ENCODE measurements at places on chromosomes 3 and 15.

DNA sequence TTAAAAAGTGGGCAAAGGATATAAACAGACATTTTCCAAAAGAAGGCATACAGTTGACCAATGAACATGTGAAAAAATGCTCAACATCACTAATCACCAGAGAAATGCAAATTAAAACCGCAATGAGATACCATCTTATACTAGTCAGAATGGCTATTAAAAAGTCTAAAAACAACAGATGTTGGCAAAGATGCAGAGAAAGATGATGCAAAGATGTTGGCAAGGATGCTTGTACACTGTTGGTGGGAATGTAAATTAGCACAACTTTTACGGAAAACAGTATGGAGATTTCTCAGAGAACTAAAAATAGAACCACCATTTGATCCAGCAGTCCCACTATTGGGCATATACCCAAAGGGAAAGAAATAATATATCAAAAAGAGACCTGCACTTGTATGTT lies 53.5 kb downstream of the TLNRD1 start:
- DNase-seq, result no peak

DNA sequence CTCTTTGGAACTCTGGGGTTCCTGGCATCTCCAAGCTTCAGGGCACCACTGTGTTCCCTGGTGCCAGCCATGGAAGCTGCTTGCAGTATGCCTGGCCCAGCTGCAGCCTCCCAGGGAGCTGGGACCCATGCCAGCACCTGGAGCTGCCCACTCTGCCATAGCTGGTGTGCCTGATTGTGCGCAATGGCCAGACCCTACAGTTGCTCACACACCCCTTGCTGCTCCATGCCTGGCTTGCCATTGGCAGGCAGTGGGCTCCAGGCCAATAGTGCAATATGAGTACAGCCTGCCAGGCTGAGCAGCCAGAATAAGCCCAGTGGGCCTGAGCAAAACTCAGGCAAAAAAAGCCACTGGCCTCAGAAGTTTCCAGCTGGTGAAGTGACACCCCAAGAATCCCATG lies 43.8 kb upstream of the LRRFIP2 start:
- peak; percentile 51 for DNase-seq

- no peak for DNase-seq
These were observed 33.1 kb downstream of the BHLHE40 start for GRCh38 chr3:5012367-5012766.

DNA sequence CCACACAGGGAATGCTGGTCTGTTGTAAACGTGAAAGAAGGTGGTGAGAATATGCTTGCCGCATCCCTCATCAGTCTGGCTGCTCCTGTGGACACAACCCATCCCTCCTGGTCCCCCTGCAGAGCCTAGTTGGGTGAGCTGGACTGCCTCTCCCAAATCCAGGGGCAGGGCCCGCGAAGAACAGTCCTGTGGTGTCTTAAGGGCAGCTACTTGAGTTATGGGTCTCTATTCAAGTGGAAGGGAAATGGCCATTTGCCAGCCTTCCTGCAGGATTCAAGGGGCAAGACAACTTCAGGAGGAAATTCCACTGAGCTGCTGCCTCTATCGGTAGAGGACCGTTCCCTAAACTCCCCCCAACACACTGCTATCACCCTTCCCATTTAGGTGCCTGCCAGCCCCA lies 98.9 kb downstream of the IQSEC1 start:
- DNase-seq, result no peak

GRCh38 chr3:25897019-25897418 lies 107.1 kb downstream of the OXSM start:
- DNase-seq, result no peak

DNA sequence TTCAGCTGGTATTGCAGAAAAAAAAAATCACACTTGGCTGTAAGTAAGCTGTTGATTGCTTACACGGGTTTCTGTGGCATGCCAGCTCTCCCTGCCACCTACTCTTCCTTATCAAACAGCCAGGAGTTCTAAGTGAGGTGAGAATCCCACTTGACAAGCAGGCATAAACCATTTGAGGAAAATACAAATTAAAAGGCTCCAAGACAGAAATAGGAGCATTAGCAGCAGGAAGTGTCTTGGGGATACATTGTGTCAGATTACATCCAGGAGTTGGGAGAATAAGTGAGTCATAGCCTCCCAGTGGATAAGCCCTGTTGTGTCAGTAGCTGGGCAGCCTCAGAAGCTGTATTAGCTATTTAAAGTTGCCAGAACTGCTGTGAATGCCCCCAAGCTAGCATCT lies 256.0 kb downstream of the CNTN4 start:
- DNase-seq, result no peak

GRCh38 chr3:62252438-62253157 lies 120.8 kb downstream of the FEZF2 start:
- no peak for DNase-seq

DNA sequence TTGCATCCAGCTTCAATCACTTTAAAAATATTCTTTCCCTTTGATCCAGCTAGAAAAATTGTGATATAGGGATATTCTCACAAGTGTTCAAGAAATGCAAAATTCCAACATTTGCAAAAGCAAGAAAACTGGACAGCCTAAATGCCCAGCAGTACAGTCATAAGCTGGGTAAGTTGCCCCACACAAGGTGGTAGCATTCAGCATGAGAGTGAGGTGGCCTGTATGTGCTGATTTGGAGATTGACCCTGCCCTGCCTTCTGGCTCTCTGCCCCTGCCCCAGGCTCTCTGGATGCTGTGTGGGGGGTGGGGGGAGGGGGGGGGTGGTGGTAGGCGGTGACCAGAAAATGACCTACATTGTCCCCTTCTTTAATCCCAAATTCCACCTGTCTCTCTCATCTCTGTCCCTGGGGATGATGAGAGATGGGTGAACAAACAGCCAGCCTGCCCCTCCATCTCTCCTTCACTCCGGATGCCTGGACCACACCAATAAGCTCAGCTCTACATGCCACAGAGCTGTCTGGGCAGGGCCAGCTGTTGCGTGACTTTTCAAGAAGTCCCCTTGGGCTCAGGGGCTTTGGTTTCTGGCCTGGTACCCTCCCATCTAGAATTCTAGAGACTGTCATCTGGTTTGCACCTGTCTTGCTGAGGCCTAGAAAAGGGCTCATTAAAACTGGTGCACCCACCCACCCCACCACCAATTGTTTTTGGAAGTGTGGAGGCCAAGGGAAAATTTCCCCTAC lies 42.2 kb downstream of the SLC28A1 start:
- no peak for DNase-seq

- no peak for DNase-seq
These were observed 22.1 kb downstream of the ITGA11 start for GRCh38 chr15:68409736-68410370.

DNA sequence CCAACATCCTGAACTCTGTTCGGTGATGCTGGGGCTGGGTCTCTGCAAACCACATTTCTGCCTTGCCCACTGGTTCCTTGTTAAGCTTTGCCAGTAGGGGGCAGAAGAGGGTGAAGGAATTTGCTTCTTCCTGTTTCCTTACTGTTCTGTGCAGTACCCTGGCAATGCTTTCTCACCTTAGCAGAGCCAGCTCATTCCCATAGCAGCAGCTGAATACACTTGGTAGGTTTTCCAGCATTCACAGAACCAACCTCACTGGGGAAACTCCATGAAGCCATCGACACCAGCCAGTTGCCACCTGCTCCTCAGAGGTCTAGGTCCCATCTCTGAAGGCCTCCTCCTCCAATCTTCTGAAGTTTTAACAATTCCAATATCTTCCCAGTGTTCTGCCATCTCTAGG lies 308.4 kb downstream of the PDCD6IP start:
- no peak for DNase-seq

GRCh38 chr15:93029836-93030429 lies 59.1 kb downstream of the RGMA start:
- peak; percentile 67 for DNase-seq

DNA sequence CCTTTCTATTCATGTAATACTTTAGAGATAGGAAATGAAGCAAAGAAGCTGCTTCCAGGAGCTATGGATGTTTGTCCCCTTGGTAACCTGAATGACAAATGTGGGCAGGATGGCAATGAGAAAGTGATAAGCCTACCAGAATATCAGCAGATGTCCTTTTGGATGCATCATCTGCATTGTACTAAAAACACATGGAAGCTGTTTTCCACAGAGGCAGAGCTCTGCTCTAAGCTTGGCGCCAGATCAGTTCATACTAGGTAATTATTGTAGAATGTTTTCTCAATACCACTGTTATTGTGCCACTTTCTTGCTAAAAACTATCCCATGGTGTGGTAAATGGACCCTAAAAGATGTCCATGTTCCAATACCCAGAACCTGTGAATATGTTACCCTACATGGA lies 100.2 kb downstream of the DTWD1 start:
- no peak for DNase-seq

- DNase-seq, result no peak
These were observed 306.7 kb downstream of the TIGIT start for GRCh38 chr3:114600571-114600970.

DNA sequence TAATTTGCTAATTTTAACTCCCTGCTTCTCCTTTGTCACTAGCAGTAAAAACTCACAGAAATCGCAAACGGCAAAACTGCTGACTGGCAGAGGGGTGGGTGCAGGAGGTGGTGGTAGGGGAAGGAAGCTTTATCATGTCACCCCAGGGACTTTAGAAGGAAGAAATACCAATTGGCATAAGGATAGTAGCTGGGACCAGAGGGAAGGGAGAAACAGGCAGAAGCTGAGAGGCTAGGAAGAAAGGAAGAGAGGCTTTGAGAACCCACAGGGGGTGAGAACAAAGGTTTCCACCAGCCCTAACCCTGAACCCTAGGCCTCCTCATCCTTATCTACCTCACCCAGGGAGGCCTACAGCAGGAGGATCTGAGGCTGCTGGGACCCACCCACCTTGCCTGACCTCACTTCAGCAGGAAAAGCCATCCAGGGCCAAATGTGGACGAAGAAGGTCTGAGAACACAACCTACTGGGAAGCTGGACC lies 10.7 kb downstream of the ITGB5 start:
- no peak for DNase-seq

DNA sequence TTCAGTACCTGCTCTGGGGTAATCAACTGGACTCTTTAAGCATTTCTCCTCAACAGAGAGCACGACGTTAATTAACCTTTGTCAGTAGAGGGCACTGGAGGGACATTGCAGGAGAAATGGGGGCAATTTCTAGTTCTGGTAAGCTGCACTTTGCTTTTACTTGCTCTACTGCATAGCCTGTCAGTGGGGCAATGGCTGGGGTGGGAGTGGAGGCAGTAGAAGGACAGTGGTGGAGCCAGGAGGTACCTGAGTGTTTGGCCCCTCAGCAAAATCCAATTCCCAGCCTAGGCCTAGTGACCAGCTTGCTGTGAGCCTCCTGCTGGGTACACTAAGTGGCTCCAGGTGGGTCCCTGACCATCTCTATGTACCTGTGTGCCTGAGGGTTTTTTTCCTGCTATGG lies 18.3 kb upstream of the MED12L start:
- no peak for DNase-seq

GRCh38 chr3:127734754-127735473 lies 62.2 kb downstream of the ABTB1 start:
- DNase-seq, result peak; percentile 69

- no peak for DNase-seq
These were observed 52.9 kb downstream of the CACNA1D start for GRCh38 chr3:53547327-53547726.

GRCh38 chr3:149277331-149277813 lies 55.7 kb upstream of the CP start:
- no peak for DNase-seq

DNA sequence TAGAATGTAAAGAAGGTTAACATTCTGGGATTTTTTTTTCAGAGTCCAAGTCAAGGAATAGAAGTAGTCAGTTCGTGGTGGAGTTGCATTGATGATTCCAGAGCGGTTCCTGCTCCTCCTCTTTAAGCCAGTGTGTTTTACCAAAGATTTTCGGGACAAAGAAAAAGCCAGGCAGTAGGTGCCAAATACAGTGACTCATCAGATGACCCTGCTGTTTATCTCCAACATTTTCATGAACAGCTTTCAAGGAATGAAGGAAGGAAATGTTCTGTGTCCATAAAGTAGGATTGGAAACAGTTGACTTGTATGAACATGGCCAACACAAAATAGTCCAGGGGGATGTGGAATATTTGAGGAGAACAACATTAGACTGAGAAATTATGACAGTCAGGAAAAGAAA lies 142.4 kb upstream of the TMC3 start:
- no peak for DNase-seq

GRCh38 chr3:112778353-112778948 lies 68.2 kb downstream of the CD200R1L start:
- no peak for DNase-seq

- peak; percentile 60 for DNase-seq
These were observed 49.7 kb downstream of the XXYLT1 start for GRCh38 chr3:195221015-195221853.

- no peak for DNase-seq
These were observed 269.1 kb downstream of the RAP2B start for GRCh38 chr3:153431076-153431475.

- DNase-seq, result no peak
These were observed 28.7 kb downstream of the ATRIP start for GRCh38 chr3:48475188-48475587.

- no peak for DNase-seq
These were observed 179.7 kb upstream of the ROBO1 start for GRCh38 chr3:79947469-79947868.

DNA sequence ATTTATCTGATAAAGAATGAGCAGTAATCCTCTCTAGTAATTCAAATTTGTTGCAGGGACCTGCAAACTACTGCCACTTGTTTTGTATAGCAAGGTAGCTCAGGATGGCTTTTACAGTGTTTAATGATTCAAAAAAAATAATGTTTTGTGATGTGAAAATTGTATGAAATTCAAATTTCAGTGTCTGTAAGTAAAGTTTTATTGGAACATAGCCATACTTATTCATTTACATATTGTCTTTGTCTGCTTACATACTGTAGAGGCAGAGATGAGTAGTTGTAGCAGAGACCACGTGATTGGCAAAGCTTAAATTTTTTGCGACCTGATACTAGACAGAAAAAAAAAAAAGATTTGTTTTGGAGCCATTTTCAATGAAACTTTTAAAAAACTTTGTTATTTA lies 6.5 kb upstream of the UTS2B start:
- no peak for DNase-seq

DNA sequence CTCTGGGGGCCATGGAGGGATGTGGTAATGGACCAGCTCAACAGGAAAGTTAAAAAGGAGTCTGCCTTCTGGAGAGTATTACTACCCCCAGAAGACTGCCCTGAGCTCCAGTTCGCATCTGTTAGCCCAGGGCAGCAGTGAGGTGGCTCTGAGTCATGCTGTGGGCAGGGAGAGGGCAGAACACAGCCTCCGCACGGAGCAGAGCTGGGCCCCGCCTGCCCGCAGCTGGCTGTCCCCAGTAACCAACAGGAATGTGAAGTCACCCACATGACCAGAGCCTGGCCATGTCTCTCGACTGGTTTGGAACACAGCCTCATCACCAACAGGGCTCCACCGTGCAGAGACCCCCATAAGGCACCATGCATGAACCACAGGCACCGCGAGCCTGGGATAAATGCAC lies 62.1 kb downstream of the CYFIP1 start:
- no peak for DNase-seq
